ENCODE measurements at places on chromosomes 1 and 21.

GRCh38 chr1:178487070-178487615 is 9.6 kb downstream of the CLEC20A start:
- no peak for DNase-seq

GRCh38 chr1:151993734-151994496 is at the start of gene S100A10:
TSS of gene S100A10 (minus strand) at chr1:151993859. CDS start at chr1:151986230, 7,629 bp downstream.
- no peak for DNase-seq

DNA sequence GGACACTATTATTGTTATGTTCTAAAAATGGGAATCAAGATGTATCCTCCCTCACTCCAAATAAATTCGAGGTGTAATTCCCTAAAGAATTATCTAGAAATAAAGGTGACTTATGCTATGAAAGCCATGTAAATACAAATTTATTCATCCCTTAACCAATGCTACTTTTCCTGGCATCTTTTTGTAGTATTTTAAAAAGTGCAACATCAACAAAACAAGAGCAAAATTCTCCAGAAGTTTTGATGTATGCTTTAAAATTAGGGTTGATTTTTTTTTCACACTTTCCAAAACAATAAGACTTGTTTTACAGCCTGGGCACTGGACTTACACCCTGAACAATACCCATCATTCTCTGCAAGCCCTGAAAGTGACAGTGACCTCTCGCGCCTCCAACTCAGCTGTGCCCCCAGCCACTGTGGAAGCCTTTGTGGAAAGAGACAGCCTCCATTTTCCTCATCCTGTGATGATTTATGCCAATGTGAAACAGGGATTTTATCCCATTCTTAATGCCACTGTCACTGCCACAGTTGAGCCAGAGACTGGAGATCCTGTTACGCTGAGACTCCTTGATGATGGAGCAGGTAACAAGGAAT is 21.4 kb upstream of the CLCA1 start:
- DNase-seq, result no peak

DNA sequence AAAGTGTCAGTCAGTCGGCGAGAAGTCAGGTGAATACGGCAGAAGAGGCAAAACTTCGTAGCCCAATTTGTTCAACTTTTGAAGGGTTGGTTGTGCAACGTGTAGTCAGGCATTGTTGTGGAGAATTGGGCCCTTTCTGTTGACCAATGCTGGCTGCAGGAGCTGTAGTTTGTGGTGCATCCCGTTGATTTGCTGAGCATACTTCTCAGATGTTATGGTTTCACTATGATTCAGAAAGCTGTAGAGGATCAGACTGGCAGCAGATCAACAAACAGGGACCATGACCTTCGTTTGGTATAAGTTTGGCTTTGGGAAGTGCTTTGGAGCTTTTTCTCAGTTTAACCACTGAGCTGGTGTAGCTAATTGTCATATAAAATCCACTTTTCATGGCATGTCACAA is 190.2 kb upstream of the ADAMTS5 start:
- no peak for DNase-seq

DNA sequence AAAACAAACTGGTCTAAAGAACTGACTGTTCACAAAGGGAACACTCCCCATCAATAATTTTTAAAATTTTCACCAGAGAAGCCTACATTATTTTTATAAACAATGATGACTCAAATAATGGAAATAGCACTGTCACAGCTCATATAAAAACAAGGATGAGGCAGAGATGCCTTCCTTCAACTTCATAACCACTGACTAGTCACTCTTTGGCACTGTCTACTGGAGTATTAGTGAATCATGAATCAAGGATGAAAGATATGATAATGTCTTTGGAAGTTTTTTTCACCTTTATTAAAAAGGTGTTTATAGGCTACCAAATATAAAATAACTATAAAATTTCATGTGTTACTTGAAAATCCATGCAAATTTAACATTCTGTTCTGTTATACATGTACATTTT is 316.9 kb downstream of the VAV3 start:
- DNase-seq, result no peak
